Mucosa of descending colon (tissue), 3 donors: ENCODE measurements at places on chromosomes 6 and 20. TPM values are rescaled to one million over a fixed set of nuclear protein-coding genes. Genes with fewer than 3 reads are reported as not detected.

DNA sequence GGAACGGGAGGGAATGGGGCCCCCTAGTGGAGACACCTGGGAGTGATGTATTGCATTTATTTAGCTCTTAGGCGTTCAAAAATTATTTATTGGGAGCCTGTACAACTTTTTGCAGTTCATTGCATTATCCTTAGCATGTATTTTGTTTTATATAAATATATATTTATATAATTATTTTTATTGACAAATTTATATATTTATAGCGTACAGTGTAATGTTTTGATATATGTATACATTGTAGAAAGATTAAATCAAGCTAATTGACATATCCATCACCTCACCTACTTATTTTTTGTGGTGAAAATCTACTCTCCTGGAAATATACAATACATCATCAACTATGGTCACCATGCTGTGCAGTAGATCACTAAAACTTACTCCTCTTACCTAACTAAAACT is 975 bp downstream of the SIRT5 start:
- DNase-seq, result no peak

- DNase-seq, result no peak
Observed at GRCh38 chr20:38827770-38828281, 22.3 kb downstream of the PPP1R16B start.

- DNase-seq, result no peak
Observed at GRCh38 chr20:32681175-32682084, 7.7 kb upstream of the C20orf203 start.

DNA sequence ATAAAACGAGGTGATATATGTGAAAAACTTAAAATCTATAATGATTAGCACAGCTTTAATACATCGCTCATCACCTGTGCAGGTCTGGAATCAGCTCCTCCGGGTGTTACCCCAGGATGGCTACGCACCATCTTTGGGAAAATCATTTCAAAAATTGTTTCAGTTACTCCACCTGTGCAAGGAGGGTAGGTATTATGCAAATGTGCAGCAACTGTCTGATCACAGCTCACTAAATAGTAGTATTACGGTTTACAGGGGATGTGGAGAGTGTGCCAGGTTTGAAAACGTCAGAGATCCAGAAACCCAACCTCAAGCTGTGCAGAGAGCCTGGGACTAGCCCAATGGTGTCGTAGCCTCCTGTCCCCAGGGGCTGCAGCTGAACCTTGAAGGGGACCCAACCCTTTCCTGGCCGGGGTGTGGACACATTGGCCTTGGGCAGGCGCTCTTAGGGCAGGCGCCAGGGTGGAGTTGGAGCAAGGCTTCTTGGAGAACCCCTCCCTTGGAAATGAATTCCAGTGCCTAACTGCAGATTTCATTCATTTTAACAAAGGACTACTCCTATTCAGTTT is 24.2 kb upstream of the SGK1 start:
- no peak for DNase-seq

- DNase-seq, result no peak
Observed at GRCh38 chr6:128036808-128037570, 136.1 kb upstream of the THEMIS start.

GRCh38 chr6:72740135-72740534 is 118.3 kb downstream of the KCNQ5 start:
- no peak for DNase-seq

The APMAP gene
- total RNA-seq, result 47.3 TPM

The FILIP1 gene
- total RNA-seq, result 49.8 TPM

The FAM217A gene
- total RNA-seq, result not detected

The MYLIP gene
- total RNA-seq, result 22.7 TPM

The MUC22 gene
- not detected for total RNA-seq
